Cerebellum (tissue), 4 donors: ENCODE measurements at places on chromosomes 4 and X. TPM values are rescaled to one million over a fixed set of nuclear protein-coding genes. Genes with fewer than 3 reads are reported as not detected.

SMR3B gene
- not detected for total RNA-seq

TMEM47 gene
- total RNA-seq = 48.0 TPM

THAP9 gene
- total RNA-seq = 18.8 TPM

PLAC8 gene
- total RNA-seq = 0.82 TPM

VCX3B gene
- total RNA-seq = not detected

EPHA5 gene
- 93.4 TPM for total RNA-seq

PLXNB3 gene
- 3.3 TPM for total RNA-seq

PFKFB1 gene
- total RNA-seq = 0.45 TPM
